Activated T-cell treated with anti-CD3 and anti-CD28 coated beads, Interleukin-2, amount 50 U/mL, for 72 hours (primary cell): ENCODE measurements at places on chromosomes 7 and 10.

- H3K27me3 ChIP-seq: peaks cover 61% of the 10 kb centered on the region
- no peaks in the 10 kb centered on the region for H3K4me1 ChIP-seq
Observed at GRCh38 chr7:116665332-116665996, 6.5 kb upstream of the MET start.

DNA sequence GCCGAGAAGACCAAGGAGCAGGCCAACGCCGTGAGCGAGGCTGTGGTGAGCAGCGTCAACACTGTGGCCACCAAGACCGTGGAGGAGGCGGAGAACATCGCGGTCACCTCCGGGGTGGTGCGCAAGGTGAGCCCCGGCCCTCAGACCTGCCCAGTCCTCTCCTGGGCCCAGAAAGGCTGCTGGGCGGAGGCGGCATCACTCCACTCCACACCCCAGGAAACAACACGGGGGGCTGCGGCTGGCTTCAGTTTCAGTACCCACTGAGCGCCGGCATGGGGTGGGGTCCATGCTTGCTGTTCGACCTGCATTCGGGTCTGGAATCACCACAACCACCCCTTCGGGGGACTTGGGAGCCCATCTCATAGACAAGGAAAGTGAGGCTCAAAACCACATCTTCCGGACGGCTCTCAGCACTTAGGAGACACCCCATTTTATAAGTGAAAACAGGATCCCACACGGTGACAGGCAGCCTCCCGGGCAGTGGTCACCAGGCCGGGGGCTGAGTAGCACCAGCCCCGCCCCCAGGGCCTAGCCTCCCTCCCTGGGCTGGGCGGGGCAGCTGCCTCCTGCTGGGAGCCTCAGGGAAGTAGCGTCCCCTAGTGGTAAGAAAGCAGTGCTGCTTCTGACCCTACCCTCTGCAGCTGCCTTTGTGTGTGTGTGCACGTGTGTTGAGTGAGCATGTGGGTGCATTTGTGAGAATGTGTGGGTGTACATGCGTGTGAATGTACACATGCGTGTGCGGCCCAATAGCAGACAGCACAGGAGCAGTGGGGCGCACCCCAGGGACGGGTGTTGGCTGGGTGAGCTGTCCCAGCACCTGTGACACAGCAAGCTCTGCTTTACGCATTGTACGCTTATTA is 1.8 kb downstream of the SNCG start:
- no peak overlapping the region for H3K4me3 ChIP-seq
- DNase-seq: peak; percentile 49
- H3K36me3 ChIP-seq: no peaks in the 10 kb centered on the region
- no peaks in the 10 kb centered on the region for H3K27me3 ChIP-seq

DNA sequence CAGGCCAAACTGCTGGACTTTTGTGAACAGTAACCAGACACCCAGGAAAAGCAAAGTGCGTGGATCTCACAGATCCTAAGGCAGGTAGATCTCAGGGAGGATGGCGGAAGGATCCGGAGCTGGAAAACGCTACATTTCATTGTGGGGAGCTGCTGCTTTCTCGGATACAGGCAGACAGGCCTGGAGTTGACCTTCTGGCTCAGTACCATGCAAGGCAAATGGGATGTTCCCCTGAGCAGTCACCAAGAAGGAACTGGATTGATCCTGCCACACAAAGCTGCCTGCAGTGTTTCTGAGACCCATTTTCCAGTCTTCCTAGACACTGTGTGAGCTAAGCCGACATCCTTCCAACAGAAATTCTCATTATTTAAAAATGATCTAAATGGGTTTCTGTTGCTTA is 65.5 kb downstream of the ZRANB1 start:
- no peaks in the 10 kb centered on the region for H3K27me3 ChIP-seq
- no peaks in the 10 kb centered on the region for H3K36me3 ChIP-seq
- no peaks in the 10 kb centered on the region for H3K4me1 ChIP-seq
- no peak overlapping the region for H3K27ac ChIP-seq
- no peak overlapping the region for H3K4me3 ChIP-seq

DNA sequence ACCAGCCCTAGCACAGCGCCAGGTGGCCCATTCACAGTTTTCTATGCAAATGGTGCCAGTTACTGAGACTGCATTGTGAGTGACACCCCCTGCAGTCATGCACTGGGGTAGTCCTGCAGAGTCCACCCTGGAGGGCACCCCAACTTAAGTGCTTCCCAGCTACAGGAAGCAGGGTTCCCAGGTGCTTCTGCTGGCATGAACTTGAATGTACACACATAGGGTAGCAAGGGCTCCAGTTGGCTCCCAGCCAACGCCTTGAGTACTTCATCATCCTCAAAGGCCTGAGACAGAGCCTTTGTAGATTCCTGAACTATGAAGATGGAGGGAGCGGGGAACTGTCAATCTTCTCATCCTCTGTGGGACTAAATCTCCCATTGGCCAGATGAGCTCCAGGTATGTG is 11.5 kb upstream of the NPFFR1 start:
- no peaks in the 10 kb centered on the region for H3K4me1 ChIP-seq
- no peak overlapping the region for H3K27ac ChIP-seq
- no peak for DNase-seq
- H3K4me3 ChIP-seq: no peak overlapping the region

DNA sequence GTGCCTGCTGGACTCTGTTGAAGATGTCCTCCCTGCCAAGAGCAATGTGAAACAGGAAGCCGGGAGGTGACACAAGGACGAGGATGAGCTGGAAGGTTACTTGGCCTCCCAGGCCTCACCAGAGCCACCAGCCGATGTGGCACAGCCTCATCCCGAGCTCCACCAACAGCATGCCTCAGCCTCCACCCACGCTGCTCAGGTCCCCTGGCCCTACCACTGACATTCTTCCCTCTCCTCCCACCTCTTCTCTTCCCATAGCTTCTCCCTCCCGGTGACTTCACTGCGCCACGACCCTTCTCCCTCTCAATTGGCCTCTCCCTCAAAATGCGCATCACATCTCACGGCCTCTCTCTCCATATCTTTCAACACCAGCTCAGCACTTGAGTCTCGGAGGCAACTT is 249.9 kb downstream of the SKAP2 start:
- H3K27me3 ChIP-seq: no peaks in the 10 kb centered on the region
- no peak overlapping the region for H3K4me3 ChIP-seq
- H3K36me3 ChIP-seq: no peaks in the 10 kb centered on the region
- H3K27ac ChIP-seq: no peak overlapping the region

DNA sequence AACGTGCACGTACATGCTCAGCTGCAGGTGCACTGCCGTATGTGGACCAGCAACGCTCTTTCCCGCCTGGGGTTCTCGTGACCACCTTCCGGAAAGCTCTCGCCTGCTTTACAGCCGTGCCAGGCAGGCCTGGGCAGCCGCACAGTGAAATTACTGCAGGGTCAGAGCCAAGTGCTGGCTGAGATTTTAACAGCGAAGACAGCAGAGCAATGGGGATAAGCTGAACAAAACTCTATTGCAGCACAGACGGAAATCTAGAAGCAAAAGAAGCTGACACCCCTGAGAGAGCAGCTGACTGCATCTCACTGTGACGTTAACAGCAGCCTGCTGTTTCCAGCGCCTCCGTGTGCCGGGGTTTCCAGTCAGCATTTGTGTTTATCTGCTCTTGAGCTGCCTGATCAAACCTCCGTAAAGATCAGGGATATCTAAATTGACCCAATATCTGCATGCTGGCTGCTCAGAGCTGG is 179.0 kb downstream of the DIP2C start:
- H3K36me3 ChIP-seq: no peaks in the 10 kb centered on the region
- no peaks in the 10 kb centered on the region for H3K27me3 ChIP-seq
- H3K4me3 ChIP-seq: no peak overlapping the region
- DNase-seq: no peak

- no peak overlapping the region for H3K4me3 ChIP-seq
- H3K27me3 ChIP-seq: no peaks in the 10 kb centered on the region
- H3K27ac ChIP-seq: no peak overlapping the region
- H3K4me1 ChIP-seq: peaks cover 4% of the 10 kb centered on the region
- DNase-seq: no peak
Observed at GRCh38 chr7:28591041-28591674, 178.8 kb downstream of the CREB5 start.

DNA sequence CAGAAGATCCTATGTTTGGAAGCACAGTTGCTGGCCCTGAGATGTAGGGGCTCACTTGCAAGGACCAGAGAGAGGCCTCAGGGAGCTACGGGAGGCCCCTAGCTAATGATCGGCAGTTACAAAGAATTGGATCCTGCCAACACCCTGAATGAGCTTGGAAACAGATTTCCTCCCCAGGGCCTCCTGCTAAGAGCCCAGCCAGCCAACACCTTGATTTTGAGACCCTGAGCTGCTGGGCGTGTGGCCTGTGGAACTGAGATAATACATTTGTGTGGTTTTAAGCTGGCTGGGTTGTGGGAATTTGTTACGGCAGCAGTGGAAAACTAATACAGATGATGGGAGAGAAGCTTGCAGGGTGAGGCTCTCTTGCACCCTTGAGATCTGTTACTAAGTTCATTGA is 3.9 kb downstream of the DOCK1 start:
- no peaks in the 10 kb centered on the region for H3K36me3 ChIP-seq
- H3K4me3 ChIP-seq: no peak overlapping the region
- no peak overlapping the region for H3K27ac ChIP-seq

DNA sequence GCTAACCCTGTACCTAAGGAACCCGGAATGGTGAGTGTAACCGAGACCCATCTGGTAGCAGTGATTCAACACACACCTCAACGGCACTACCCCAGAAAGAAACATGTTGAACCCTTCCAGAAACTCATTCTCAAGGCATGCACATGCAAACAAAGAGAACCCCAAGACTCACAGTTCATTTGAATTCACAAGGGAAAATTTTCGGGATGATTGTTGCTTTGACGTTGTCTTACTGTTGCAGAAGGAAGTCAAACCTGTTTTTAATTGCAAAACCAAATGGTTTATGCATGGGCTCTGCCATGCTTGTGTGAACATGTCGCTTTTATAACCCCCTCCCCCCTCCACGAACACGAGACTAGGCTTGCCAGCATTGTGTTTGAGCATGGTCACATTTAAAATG is 539.7 kb downstream of the GATA3 start:
- H3K36me3 ChIP-seq: no peaks in the 10 kb centered on the region
- H3K27me3 ChIP-seq: peaks cover 44% of the 10 kb centered on the region
- H3K4me1 ChIP-seq: peaks cover 6% of the 10 kb centered on the region
- DNase-seq: no peak

DNA sequence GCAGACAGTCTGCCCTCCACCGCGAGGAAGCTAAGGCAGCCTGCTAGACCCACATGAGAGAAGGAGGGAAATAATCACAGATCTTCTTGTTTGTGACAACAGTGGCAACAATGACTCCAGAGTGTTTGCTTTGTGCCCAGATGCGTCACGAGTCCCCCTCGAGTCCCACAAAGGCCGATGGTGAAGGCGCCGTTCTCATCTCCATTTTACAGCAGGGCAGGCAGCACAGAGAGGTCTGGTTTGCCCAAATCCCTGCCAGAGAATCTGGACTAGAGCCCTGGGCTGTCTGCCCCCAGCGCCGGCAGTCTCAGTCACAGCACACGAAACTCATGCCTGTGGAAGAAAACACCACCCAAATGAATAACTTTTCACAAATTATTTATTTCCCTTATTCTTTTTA is 38.1 kb downstream of the KIAA1549 start:
- no peak overlapping the region for H3K27ac ChIP-seq
- no peak for DNase-seq
- H3K4me3 ChIP-seq: no peak overlapping the region
- H3K36me3 ChIP-seq: no peaks in the 10 kb centered on the region
- no peaks in the 10 kb centered on the region for H3K27me3 ChIP-seq
- H3K4me1 ChIP-seq: no peaks in the 10 kb centered on the region

DNA sequence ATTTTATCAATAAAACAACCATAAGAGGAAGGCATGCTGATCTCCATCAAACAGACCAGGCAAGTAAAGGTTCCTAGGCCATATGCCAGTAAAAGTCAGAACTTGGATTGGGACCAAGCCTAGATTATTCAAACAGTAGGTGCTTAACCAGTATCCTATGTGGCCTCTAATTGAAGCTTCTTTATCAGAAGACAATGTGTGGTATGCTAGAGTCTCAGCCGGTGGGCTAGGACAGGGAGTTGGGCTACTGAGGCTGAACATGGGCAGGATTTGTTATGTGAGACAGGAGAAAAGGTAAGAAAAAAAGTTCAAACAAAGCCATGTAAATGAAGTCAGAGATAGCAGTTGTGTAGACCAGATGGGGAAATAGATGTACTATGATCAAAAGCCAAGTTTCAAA is 413.7 kb upstream of the GHITM start:
- no peaks in the 10 kb centered on the region for H3K27me3 ChIP-seq
- no peak for DNase-seq
- H3K4me1 ChIP-seq: no peaks in the 10 kb centered on the region
- H3K36me3 ChIP-seq: no peaks in the 10 kb centered on the region
- H3K27ac ChIP-seq: no peak overlapping the region

GRCh38 chr7:95471071-95471470 is 14.7 kb upstream of the ASB4 start:
- no peak overlapping the region for H3K27ac ChIP-seq
- H3K4me1 ChIP-seq: peaks cover 10% of the 10 kb centered on the region
- no peak for DNase-seq
- H3K27me3 ChIP-seq: no peaks in the 10 kb centered on the region
- no peak overlapping the region for H3K4me3 ChIP-seq

GRCh38 chr7:874031-874749 is 2.2 kb upstream of the GET4 start:
- H3K27me3 ChIP-seq: no peaks in the 10 kb centered on the region
- no peak for DNase-seq
- peaks cover 8% of the 10 kb centered on the region for H3K36me3 ChIP-seq
- H3K4me1 ChIP-seq: peaks cover 26% of the 10 kb centered on the region
- peak overlapping the region; percentile 63 for H3K27ac ChIP-seq

GRCh38 chr7:8161364-8161828 is 100.6 kb downstream of the ICA1 start:
- H3K4me3 ChIP-seq: no peak overlapping the region
- no peak overlapping the region for H3K27ac ChIP-seq
- H3K36me3 ChIP-seq: no peaks in the 10 kb centered on the region
- no peak for DNase-seq

DNA sequence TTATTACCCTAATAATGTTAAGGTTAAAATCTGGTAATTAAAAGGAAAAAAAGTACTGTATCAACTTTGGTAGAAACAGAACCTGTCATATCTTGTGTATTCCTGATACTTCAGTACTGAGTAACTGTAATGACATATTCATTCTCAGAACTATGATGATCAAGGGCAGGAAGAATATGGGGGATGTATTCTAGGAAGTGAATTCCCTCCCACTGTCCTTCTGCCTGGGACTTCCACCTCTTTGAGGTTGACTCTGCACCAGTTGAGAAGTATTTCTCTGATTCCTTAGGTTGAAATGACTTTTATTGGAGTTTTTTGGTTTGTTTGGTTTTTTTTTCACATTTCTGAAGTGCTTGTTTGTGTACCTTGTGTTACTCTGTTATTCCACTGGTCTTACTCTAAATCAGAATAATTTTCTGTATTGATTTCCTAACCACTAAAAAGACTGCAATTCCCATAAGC is 36.9 kb downstream of the WASL start:
- H3K4me3 ChIP-seq: peak overlapping the region; percentile 73
- H3K27ac ChIP-seq: peak overlapping the region; percentile 98
- peaks cover 8% of the 10 kb centered on the region for H3K36me3 ChIP-seq
- H3K4me1 ChIP-seq: peaks cover 46% of the 10 kb centered on the region

- peak; percentile 34 for DNase-seq
- peak overlapping the region; percentile 88 for H3K4me3 ChIP-seq
- H3K27me3 ChIP-seq: peaks cover 67% of the 10 kb centered on the region
- peaks cover 1% of the 10 kb centered on the region for H3K36me3 ChIP-seq
Observed at GRCh38 chr10:27998178-27998953, 513 bp downstream of the ODAD2 start.

- peaks cover 5% of the 10 kb centered on the region for H3K27me3 ChIP-seq
- H3K36me3 ChIP-seq: peaks cover 4% of the 10 kb centered on the region
- H3K4me1 ChIP-seq: no peaks in the 10 kb centered on the region
- no peak for DNase-seq
- H3K4me3 ChIP-seq: no peak overlapping the region
Observed at GRCh38 chr10:131708225-131708880, 192.5 kb upstream of the PPP2R2D start.

GRCh38 chr7:22640269-22640668 is 86.7 kb upstream of the IL6 start:
- H3K4me3 ChIP-seq: peak overlapping the region; percentile 0
- no peak overlapping the region for H3K27ac ChIP-seq
- H3K4me1 ChIP-seq: peaks cover 23% of the 10 kb centered on the region
